ENCODE measurements at places on chromosomes 2 and 18.

DNA sequence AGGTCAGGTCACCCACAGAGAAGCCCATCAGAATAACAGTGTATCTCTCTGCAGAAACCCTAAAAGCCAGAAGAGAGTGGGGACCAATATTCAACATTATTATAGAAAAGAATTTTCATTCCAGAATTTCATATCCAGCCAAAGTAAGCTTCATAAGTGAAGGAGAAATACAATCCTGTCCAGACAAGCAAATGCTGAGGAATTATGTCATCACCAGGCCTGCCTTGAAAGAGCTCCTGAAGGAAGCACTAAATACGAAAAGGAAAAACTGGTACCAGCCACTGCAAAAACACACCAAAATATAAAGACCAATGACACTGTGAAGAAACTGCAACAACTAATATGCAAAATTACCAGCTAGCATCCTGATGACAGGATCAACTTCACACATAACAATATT lies 260.0 kb upstream of the KYNU start:
- DNase-seq, result no peak

GRCh38 chr2:239874636-239875356 lies 150.3 kb downstream of the NDUFA10 start:
- DNase-seq, result no peak

DNA sequence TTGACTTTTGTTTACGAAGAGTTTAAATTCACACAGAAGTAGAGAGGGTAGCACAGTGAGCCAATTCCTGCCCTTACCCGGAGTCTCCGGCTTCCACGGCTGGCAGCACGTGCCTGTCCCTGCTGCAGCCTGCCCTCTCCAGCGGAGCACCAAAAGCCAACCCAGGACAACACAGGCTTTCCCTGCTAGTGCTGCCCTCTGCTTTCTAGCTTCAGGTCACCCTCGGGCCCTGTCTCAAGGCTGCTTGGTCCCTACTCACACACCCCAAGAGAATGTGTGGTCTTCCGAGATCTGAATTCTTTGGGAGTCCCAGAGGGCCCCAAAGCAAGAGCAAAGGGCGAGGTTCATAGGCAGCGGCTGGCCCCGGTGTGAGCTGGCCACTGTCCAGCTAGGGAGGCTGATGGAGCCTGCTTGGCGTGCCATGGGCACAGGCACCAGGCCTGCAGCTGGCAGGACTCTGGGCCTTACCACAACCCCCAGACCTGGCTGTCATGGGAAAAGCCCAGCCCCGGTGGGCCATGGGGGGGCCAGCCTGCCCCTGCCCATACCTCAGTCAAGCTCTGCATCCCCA lies 7.0 kb upstream of the HS6ST1 start:
- DNase-seq, result no peak

GRCh38 chr18:59060551-59060950 lies 79.1 kb upstream of the SEC11C start:
- no peak for DNase-seq

GRCh38 chr2:204538182-204539018 lies 6.9 kb upstream of the PARD3B start:
- no peak for DNase-seq

DNA sequence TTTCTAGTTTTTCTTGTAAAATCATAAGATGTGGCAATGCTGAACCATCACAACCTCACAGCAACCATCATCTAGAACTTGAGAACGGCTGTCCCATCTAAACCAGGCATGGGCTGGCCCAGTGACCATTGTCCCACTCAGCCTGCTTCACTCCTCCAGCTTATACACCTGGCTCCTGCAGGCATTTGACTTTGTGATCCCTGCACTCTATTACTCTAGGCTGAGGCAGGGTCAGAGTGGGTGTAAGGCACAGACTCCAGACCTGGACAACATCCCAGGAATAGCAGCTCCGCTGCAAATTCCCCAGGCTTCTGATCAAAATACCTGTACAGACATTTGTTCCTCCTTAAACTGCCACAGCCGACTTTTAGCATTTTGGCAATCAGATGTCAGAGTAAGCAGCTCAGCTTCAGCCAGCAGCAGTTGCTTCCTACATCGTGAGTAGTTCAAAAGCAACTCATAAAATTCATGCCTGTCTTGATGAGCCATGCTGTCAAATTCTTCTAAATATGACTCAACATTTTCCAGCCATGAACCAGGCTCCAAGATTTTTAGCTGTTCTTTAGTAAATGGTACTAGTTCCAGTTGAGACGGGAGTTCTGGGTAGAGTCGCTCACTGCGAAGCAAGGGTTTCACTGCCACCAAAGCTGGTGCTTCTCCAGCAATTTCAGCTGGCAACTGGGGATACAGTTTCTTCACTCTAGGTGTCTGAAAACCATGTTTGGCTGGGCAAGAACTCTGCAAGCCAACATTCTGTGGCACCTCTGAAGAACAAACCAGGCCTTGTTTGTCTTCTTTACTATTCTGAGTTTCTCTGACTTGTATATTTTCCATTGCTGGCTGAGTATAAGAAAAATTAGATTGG lies 12.8 kb downstream of the EPG5 start:
- no peak for DNase-seq

DNA sequence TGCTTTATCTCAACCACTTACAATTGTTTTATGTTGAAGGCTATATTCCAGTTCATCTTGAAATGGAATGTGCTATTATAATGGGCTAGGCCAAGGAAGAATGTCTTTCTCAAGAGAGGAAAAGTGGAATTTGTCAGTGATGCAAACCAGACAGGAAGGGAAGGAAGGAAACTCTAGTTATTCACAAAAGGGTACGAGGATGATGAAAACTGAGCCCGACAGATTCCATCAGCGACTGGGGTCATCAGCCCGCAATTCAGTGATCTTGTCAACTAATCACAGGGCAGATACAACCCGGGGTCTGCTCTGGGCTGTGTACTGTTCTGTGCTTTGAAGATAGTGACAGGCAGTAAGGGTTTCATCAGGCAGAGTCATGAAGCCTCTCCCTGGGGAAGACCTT lies 23.4 kb upstream of the LYPD6 start:
- no peak for DNase-seq

DNA sequence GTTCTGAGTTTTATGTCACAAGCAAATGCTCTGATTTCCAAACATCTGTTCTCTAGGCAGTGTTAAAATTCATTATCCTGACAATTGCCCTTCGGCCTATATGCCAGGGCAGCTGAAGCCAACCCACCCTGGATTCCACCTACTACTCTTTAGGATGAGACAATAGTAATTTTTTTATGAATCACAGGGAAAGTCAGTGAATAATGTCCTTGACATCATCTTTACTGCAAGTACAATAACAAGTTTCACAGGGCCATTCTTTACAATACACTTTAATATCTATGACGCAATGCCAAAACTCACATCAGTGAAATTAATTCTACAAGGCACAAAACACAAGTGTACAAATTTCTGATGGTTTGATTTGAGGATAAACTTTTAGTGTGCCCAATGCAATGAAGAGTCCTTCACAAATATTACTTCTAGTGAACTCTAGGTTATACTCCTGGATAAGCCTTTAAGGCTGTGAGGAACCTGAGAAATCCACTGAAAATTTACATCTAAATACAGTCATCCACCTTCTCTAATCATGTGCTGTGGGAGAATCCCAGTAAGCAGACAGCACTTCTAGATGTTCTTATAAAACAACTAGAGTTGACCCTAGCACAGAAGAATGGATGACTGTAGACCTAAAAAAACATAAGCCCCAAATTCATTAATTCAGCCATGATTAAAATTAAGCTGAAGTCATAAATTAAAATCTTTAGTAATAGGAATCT lies 77.3 kb upstream of the CTLA4 start:
- DNase-seq, result no peak

- DNase-seq, result no peak
These were observed 1364.9 kb upstream of the NRXN1 start for GRCh38 chr2:52396836-52397235.

DNA sequence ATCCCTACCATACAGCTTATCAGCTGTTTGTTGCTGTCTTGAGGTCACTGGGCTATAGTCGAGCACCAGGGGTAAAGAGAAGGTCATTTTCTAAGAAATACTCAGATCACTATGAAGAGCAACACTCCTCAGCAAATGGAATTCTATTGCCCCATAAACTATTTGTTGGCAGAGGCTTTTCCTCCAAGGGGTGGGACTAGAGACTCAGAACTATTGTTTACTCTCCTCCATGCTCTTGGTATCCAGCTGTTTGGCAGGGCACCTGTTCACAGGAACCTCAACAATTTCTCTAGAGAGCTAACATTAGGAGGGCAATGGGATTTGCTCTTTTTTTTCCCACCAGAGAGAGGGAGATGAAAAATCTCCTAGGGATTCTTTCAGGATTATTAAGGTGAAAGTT lies 249.1 kb upstream of the SPRED2 start:
- no peak for DNase-seq

DNA sequence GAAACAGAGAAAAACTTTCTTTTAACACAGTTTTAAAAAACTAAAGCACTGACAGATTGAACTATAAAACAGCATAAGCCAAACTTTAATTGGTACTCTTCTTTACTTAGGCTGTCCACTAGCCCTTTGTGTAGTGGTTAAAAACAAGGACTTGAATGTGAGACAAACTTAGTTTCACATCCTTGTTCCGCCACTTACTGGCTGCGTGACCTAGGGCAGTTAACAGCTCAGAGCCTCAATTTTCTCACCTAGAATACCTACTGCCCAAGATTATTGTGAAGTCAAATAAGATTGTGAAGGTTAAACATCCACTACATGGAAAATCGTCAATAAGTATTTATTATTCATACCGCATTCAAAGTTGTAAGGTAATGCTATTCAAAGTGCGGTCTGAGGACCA lies 2.0 kb downstream of the WDR35 start:
- DNase-seq, result no peak

- DNase-seq, result no peak
These were observed 27.8 kb upstream of the SLC9A2 start for GRCh38 chr2:102591491-102592045.

- no peak for DNase-seq
These were observed 1217.0 kb upstream of the ZEB2 start for GRCh38 chr2:145736871-145737270.

GRCh38 chr2:132911726-132912724 lies 242.0 kb upstream of the LYPD1 start:
- no peak for DNase-seq

GRCh38 chr2:203412546-203413331 lies 84.5 kb downstream of the ABI2 start:
- DNase-seq, result no peak

- no peak for DNase-seq
These were observed 22.9 kb upstream of the SSB start for GRCh38 chr2:169775765-169776164.

- DNase-seq, result no peak
These were observed 1.4 kb downstream of the KCNS3 start for GRCh38 chr2:17879913-17880274.

DNA sequence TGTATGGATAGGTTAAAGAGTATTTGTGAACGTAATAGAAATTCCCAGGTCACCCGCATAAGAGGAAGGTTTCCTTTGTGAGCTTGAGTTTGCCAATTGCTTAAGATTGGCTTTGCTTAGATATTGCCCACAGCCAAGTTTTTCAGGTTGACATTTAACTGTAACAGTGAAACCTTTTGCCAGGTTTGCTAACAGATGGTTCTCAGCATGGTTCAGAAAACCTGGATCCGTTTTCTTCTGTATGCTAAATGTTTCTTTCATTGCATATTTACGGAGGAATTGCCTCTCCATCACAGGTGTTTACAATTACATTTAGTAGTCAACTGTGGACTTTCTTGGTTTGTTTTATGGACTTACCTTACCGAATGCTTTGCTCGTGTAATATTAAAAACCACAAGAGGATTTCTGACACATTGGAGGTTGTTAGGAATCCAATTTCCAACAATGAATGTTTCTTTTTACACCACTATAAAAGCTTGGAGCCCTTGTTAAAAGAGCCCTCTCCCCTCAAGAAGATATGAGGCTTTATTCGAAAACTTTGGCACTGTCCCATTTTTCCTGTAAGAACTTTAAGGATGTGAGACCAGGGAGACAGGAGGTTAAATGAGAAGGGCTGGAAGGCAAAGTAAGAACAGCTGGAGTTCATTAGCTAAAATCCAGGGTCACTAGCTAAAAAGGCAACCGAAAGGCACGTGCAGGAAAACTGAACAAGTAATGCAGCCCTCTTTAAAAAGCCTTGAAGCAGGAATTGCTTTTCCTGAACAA lies 7.8 kb downstream of the CDK15 start:
- no peak for DNase-seq

DNA sequence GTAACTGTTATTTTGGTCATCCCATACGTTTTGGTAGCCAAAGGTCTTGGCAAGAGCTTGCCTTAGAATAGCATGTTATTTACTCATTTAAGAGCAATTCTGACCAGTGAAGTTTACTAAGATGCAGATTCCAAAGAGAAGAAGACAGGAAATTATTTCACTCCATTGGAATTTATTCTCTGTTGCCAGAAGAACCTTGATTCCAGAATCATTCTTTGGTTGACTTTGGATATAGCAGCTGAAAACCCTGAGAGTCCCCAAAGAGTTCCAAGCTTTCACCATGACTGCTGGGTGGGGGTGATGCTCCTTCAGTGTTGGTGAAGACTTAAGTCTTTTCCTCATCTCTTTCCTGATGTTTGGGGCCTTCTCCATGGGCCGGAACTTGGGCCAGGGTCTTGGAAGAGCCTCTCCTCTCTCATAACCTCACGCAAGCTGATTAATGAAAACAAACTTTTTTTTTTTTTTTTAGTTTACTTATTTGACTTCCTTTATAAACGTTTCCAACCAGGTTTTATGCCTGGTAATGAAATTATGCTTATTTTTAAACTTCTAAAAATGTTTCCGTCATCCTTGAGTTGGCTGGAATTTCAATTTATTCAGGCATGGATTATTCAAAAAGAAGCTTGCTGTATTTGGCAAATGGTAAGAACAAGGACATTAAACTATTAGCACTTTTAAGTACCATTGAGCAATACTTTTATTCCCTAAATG lies 192.0 kb downstream of the MTX2 start:
- DNase-seq, result no peak

DNA sequence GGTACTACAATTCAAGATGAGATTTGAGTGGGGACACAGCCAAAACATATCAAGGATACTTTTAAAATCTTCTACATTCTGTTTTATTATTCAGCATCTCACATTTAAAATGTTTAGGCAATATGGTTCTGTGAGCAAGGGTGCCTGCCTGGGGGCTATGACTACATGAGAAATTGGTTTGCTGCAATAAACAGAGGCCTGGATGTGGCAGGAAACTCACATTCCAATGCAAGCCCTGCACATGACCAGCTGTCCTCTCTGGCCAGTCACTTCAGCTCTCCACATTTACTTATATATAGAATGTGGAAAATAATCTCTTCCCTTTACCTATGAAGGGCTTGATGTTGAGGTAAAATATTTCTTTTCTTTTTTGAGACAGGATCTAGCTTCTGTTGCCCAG lies 193.4 kb downstream of the LRRTM1 start:
- no peak for DNase-seq

DNA sequence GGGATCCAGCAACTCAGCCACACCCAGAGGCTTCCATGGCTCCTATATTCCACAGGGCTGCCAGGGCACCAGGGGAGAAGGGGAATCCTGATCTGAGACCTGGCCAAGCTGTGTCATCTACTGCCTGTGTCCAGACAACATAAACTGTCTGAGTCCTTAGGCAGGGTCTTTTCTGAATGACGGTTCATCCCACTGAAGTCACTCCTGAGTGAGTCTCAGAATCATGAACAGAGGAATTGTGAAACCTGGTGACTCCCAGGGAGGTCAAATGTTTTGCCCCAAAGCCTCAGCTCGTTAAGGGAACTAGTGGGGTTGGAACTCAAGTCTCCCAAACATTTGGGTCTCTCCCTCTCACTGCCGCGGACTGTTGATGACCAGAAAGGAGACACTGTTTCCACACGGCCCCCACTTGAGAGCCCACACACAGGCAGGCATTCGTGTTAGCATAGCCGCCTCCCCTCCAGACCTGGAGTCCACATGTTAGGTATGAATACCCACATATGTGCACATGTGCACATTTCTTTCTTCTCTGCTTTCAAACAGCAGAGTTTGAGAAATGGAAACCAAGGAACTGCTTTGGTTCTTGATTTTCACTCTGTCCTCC lies 125.0 kb upstream of the MSH6 start:
- no peak for DNase-seq
